ENCODE measurements at places on chromosomes 11 and 22.

DNA sequence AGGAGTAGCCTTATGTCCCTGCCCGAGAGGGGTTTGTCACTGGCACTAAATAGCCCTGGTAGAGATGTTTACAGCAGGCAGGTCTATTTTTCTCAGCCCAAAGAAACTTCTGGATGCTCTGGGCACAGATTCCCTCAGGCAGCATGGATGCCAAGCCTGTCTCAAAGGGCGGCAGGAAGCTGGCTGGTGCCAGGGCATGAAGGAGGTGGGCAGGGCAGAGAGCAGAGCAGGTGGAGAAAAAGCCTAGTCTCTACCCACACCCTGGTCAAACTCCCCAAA is 4.1 kb upstream of the GAS2L1 start:
- no peak for DNase-seq

DNA sequence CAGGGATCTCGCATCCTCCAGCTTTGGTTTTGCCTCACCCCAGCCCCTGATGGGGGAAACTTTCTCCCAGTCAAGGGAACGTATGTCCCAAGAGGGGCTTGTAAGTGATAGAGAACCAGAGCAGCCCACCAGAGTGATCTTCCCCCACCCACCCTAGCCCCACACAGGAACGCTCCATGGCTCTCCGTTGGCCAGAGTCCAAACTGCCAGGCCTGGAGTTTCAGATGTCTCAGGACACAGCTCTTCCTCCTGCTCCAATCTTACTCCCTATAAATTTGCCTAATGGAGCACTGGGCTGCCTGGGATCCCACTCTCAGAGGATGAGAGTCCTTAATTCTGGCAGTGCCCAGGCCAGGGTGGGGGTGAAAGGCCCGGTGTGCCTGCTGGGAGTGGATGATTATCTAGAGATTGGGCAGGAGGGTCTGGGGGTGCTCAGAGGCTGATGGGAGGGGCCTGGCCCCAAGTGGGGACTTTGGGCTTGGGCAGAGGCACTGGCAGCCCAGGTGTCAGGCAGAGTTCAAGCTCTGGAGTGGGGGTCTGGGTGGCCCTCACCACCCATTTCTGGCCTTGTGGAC is 79.9 kb downstream of the WNT7B start:
- no peak for DNase-seq

- no peak for DNase-seq
Observed at GRCh38 chr11:65781962-65782815, 1.4 kb upstream of the AP5B1 start.

GRCh38 chr11:107825875-107826274 is 32.7 kb downstream of the SLC35F2 start:
- no peak for DNase-seq
